ENCODE measurements at places on chromosomes 1 and 21.

DNA sequence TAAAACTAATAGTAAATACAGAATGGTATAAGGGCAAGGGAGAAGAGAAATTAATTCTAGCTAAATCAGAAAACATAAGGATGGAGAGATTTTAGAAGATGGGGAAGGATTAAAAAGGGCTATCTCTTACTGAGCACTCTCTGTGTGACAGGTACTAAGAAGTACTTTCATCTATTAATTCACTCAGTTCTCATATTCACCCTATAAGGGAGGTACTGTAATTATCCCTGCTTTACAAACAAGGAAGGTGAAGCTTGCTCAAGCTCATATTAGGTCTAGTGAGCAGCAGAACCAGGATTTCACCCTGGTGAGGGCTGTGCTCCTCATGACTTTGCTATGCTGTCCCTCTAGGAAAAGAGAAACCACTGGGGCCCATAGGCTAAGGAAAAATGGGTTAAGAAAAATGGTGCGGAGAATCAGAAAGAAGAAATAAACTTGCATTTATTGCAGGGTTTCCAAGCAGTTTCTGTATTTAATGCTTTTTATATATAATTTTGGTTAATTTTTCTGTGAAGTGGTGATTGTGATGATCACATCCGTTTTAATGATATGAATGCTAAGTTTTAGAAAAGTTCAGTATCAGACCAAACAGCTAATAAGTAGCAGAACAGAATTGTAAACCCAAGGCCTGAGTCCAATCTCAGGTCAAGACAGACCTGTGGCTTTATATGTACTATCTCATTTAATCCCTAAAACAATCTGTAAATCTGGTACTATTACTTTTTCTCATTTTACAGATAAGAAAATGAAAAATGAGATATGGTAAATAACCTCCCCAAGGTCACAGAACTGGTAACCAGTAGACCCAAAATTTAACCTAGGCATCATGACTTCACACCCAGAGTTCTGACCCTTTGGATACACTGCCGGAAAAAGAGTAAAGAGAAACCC, 1.7 kb downstream of the PCNX2 start:
- no peak for DNase-seq

DNA sequence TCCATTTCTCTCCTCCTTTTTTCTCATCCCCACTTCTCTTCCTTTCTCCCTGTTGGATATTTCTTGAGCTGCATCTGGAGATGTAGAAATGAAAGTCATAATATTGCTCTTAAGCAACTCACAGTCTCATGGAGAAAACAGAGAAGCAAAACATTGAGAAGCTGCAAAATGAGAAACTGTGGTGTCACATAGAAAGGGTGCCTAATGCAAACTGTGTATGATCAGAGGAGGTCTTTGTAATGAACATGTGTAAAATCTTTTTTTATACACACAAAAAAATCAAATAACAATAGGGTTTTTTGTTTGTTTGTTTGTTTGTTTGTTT, 11.8 kb upstream of the SLAMF7 start:
- DNase-seq, result no peak

- DNase-seq, result no peak
Observed at GRCh38 chr1:203569490-203570318, 56.9 kb upstream of the ATP2B4 start.

DNA sequence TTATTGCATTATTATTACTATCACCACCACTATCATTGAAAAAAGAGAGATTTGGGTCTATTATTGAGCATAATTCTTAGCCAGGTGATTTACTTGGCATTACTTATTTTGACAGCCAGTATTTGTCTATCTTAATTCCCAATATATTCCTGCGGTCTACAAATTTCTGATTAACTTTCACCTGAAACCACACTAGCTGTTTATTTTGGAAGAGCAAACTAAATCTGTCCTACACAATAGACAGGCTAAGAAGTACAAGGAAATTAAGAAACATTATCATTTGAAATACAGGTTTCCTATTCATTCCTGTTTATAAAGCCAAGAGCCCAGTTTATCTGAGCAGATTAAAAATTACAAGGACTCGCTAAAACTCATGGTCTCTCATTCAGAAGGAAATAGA, 6.9 kb upstream of the LYST start:
- DNase-seq, result no peak

DNA sequence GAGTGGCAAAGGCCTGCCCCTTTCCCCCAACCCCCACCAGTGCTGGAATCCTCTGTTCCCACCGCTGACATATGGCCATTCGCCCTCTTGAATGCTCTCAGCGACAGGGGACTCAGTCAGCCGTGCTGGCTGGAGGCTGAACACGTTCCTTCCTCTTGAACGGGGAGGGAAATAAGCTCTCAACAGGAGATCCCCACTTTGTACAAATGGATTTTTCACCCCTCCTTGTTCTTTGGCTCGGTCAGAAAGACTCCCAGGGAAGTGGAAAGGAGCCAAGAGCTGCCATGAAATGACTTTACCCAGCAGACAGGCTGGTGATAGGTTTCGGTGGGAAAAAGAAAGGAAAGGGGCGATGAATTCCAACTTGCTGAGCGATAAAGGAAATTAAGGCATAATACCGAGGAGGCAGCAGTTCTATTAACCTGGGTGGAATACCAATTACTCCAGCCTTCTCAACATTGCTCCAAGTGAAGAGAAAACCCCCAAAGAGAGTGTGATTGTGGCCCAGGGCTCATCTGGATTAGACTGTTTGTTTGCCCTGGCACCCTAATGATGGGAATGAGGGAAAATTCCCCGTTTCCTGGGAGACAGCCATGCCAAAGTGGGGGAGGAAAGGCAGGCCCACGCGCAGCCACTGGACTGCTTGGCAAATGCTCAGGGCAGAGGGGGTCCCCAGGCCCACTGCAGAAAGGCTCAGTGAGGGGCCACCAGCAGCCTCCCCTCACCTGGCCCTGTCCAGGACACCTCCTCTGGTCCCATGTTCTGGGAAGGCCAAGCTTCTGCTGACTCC, 23.9 kb downstream of the LRP8 start:
- DNase-seq, result no peak

- no peak for DNase-seq
Observed at GRCh38 chr1:194447636-194448035, 1261.2 kb upstream of the B3GALT2 start.

GRCh38 chr21:17570786-17571185, 41.9 kb downstream of the BTG3 start:
- no peak for DNase-seq

GRCh38 chr21:43740497-43741156, 21.7 kb downstream of the PDXK start:
- no peak for DNase-seq
